Non-pigmented ciliary epithelial cell (primary cell): ENCODE measurements at places on chromosomes 3 and 15.

DNA sequence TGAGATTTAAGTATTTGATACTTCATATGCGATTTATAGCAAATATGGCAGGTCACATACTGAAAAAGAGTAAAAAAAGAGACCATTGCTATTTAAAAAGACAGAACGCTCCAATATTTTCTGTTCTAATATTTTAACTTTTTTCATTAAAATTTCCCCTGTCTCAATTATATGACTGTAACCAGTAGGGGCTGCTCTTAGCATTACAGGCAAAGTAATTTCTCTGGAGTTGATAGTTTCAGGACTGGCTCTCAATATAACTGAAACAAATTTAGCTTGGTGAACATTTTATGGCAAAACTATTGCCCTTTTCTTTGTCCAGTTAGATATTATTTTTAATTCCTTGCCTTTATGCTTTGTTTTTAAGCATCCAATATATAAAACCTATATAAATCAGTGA, 286.3 kb upstream of the ROBO2 start:
- DNase-seq, result no peak

DNA sequence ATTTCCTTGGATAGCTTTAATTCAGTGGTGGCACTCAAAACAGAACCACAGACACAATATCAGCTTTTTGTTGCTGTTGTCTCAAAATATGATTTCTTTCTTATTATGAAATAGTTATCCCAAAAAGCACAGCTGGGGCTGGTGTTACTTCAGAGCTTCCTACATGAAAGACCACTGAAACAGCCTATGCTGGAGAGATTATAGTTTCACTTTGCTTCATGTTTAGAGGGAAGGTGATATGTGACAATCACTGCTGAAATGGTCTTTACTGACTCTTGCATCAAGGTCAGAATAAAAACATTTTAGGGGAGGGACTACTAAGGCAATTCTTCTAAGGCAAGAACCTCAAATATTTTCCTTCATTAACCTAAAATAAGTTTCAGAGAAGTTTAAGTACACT, 190.7 kb downstream of the TNIK start:
- no peak for DNase-seq

DNA sequence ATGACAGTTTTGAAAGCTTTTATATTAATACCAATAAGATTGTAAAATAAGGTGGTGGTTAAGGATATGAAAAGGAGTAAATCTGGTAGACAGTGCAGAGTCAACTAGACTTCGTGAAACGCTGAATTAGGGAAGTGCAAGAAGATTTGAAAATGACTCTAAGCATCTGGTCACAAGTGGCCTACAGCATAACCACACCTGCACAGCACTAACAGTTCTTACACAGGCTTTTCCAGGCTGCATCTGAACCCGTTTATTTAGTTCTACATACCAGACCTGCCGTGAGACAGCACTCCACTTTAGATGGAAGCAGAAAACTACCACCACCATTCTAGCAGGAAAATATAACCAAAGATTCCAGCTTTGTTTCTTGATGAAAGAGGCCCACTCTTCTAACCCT, 1.9 kb downstream of the DMXL2 start:
- DNase-seq, result no peak

DNA sequence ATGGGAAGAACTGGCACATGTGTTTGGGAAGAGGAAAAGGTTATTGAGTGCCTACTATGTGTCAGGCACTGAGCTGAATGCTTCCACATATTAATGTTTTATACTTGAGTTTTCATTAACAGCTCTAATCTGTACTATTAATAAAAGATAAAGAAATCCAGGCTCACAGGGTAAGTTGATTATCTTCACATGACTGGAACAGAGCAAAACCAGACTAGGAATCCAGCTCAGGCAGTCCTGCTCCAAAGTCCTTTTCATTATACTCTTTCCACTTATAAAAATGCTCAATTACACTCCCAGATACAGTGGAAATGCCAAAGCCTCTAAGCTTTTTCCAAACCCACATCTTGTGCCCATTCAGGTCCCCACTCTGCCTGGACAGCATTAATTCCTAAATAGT, 97.6 kb downstream of the TNIK start:
- DNase-seq, result no peak

- DNase-seq, result no peak
Observed at GRCh38 chr3:126580746-126581145, 22.0 kb upstream of the C3orf22 start.

DNA sequence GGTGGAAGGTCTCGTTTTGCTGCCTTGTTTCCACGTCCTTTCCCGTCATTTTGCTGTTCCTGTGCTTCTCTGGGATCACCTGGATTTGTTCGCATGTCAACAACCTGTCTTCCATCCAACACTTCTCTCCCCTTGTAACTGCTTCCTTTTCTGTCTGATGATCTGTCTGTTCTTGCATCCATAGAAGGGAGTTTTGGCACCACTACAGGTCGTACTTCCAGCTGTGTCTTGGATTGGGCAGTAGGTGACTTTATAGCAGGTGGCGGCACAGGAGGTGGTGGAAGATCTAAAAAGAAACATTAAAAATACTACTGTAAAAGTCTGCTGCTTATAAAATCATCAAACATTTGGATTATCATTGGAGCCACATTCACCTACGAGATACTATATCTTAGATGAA, 1161.0 kb downstream of the ROBO1 start:
- no peak for DNase-seq

GRCh38 chr15:36951731-36952247, 148.6 kb downstream of the MEIS2 start:
- no peak for DNase-seq

GRCh38 chr15:60479361-60480110, 594 bp upstream of the ICE2 start:
- DNase-seq, result no peak
